NCI-H748 treated with DMSO at 0.1 percent for 48 hours (cell line): ENCODE measurements at places on chromosomes 16 and 17.
A peak's percentile ranks its signal among the peaks of the same experiment; 100 is the strongest.

GRCh38 chr17:65447823-65448222 lies 113.6 kb downstream of the AXIN2 start:
- no peak for DNase-seq

DNA sequence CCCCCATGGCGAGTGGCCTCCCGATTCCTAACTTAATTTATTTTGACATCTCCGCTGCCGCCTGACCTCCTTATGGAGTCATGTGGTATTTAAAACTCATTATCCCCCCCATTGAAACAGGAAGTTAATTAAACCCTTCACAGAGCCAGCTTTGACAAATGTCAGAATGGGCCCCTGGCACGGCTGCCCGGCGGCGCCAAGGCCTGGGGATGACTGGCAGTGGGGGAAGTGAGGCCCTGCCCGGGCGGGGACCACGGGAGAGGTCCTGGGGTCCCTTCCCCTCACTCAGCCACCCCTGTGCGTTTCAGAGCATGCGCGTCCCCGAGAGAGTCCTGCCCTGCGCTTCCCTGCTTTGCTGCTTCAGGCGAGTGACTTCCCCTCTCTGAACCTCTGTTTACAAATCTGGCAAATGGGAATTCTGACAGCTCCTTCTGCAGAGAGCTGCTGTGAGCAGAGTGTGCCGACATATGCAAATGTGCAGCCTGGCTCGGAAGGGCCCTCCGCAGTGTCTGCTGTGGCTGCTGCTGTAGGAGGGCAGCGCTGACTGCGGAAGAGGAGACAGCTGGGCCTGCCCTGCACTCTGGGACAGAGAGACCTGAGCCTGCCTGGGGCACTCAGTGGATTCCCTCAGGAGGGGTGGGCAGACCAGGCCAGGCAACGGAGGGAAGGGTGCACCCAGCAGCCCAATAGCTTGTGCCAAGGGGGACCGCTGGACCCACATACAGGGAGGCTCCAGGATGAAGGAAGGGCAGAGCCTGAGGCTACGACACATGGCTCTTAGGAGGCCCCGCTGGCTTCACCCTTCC lies 4.4 kb upstream of the ZFPM1 start:
- DNase-seq, result no peak

- no peak for DNase-seq
These were observed 3.3 kb downstream of the C16orf46 start for GRCh38 chr16:81073560-81074330.

- DNase-seq, result no peak
These were observed 7.5 kb downstream of the BAIAP3 start for GRCh38 chr16:1340730-1341494.

GRCh38 chr16:69463876-69464275 lies 39.5 kb downstream of the CYB5B start:
- no peak for DNase-seq

DNA sequence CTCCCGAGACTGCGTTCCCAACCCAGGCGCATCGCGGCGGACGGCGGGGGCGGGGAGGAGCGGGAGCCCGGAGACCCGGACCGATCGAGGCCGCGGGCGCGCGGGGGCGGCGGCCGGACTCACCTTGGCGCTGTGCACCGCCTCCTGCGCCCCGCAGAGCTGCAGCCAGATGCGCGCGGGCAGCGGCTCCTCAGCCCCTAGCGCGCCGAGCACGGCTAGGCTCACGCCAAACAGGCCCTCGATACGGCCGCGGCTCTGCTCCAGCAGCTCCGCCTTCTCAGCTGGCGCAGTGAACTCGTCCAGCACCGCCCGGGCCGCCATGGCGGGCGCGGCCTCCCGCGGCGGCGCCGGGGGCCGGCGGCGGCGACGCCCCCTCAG lies 339 bp downstream of the N4BP1 start:
- DNase-seq, result no peak

DNA sequence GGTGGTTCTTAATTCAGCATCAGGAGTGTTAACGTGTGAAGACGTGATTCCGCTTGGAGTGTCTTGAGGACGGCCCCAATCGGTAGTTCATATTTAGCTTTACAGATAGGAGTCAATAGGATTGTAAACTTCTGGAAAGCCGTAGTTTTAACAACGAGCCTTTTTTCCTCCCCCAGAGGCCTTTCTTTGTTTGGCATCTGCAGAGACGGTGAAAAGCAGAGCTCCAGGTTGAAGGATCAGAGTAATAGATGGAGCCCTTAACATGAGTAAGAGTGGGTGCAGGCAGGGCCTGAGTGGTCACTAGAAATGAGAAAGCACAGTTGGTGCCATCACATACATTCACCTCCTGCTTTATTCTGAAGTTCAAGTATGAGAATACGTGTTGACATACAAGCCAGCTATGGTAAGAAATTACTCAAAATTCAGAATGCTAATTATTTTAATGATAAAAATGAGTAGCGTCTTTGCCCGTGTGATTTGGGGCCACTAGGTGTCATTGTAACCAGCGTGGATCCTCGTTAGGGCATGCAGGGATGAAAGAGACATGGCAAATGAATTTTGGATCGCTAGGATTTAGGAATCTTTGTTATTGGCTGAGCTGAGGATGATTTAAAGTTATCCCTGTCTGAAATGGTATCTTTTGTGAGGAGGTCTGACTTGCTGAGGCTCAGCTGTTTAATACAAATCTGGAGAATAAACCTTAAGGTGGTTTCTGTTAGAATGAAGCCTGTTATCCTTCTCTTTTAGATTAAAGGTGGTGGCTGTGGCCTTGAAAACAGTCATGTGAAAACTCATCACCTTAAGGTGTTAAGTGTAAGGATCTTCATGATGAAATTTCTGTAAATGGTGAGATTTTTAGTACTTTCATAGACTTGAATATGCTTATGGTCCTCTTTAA lies 18.6 kb downstream of the PRCD start:
- no peak for DNase-seq

- DNase-seq, result peak; percentile 5
These were observed 1.7 kb upstream of the MAZ start for GRCh38 chr16:29804455-29805231.

DNA sequence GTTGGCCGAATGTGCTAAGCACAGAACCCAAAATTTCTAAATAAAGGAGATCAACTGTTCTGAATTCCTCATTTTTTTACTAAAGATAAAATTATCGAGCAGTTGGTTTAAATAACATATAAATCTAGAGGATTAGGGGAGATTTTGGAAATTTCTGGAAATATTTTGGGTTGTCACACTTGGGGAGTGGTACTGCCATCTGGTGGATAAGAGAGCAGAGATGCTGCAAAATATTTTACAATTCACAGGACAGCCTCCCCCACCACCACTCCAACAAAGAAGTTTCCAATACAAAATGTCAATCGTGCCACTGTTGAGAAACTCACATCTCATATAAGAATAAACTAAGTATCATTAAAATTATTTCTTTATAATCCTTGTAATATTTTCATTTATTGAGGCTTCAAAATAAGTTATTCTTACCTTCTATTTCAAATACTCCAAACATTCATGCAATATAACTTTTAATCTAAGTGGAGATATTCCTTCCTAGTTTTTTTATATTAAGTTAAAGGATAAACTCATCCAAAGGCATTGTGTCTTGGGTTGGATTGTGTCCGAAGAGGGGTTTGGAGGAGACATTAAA lies 17.0 kb upstream of the ABCA8 start:
- DNase-seq, result no peak

DNA sequence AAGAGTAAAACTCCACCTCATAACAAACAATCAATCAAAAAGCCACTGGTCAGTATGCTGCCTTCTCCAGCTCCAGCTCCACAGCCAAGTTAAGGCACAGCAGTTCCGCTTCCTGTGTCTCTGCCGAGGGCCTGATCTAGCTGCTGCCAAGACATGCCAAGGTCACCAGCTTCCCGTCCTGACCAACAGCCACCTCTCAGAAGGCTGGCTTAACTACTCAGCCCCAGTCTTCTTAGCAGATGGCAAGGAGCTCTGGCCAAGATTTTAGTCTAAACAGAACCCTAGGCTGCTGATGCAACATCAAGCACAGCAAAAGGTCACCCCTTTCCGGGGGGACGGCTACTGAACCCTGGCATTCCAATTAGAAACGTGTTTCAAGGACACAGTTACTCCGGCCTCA lies 17.7 kb upstream of the MNT start:
- DNase-seq, result no peak

DNA sequence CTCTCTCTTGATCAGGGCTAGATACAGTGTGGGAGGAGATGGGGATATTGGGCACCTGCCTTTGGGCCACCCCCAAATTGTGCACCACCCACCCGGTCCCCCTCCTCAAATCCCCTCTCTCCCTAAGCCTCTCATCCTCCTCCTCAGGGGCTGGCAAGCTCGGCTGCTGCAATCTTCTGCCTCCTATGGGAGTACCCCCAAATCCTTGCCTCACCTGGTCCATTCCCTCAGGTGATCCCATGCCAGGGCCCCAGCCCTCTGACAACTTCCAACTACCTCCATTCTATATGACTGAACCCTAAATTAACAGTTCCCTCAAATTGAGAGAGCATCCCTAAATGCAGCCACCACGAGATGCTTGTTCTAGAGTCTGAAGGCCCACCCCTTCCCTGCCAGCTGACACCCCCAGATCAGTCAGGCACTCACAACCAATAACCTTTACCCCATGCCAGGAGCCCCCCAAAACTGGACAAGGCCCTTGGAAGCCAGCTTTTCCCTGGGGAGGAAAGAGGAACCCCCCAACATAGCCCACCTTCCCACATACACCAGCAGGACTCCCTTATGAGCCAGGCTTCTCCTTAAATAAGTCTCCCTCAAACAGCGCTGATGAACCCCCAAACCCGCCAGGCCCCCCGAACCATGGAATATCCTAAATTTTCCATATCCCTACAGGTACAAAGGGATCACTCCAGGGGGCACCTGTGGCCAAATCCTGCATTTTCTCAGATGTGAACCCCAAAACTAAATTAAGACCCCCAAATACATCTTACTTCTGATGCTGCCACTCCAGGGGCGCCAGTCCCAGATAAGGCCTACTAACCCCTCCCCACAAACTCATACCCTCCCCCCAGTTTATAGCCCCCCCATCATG lies 3.2 kb downstream of the DLG4 start:
- no peak for DNase-seq

- peak; percentile 90 for DNase-seq
These were observed 2.7 kb upstream of the HES7 start for GRCh38 chr17:8126491-8127066.

DNA sequence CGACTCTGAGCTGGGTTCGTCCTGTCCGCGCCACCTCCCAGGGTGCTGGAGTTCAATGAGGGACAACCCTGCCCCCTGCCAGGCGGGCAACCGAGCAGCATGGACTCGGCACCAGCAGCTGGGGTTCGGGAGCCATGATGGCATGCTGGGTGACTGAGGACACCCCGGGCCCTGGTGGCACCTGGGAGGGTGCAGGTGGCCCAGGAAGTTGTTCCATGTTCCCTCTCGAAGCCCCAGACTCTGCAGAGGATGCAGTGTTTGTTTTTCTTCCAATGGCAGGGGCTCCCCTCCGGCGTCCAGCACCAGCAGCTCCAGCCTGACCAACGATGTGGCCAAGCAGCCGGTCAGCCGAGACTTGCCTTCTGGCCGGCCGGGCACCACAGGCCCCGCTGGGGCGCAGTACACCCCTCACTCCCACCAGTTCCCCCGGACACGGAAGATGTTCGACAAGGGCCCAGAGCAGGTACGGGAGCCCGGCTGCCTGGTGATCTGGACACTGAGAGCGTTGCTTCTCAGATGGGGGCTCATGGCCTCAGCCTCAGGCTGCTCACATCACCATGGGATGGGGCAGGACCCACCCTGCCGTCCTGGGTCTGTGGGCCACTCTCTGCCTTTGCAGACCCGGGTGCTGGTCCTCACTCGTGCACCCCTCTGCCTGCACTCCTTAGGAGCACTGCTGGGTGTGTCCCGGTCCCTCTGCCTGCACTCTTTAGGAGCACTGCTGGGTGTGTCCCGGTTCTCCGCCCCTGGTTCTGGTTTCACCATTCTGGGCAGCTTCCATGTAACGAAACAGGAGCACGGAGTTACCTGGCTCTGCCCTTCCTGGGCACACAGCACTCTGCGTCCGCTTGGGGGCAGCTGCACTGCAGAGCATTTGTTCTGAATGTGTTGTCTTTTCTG lies 68.2 kb upstream of the CHMP6 start:
- DNase-seq, result no peak

DNA sequence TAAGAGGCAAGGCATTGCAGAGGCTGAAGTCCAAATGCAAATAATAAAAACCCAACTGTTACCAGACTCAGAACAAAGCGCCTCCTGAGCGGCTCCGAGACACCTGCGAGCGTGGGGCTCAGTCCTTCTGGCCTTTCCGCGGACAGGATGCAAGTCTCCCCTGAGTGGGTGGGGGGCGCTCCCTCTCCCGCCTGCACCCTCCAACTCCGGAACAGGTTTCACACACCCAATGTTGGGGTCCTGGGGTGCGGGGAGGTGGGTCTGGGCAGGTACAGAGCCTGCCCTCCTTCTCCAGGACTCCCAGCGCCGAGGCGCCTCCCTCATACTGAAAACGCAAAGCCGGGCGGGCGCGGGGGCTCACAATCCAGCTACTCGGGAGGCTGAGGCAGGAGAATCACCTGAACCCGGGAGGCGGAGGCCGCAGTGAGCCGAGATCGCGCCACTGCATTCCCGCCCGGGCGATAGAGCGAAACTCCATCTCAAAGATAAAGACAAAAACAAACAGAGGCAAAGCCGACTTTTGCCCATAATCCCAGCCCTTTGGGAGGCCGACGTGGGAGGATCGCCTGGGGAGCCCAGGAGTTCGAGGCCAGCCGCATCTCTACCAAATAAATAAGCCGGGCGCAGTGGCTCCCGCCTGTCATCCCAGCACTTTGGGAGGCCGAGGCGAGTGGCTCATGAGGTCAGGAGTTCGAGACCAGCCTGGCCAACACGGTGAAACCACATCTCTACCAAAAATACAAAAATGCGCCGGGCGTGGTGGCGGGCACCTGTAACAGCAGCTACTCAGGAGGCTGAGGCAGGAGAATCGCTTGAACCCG lies 893 bp downstream of the GINS2 start:
- no peak for DNase-seq

DNA sequence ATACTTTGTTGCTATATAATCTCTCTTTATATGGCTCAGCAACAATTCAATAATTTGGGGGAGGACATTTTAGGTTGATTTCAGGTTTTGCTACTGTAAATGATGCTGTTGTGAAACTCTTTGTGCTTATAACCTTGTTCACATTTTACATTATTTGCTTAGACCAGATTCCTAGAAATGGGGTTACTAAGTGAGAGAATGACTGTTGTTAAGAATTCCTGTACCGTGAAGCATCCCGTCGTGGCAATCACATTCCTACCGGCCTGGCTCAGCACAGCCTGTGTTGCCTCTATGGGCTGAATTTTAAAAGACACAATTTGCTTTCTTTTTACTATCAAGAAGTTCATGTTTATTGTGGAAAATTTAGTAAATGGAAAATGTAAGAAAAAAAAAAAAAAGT lies 31.4 kb downstream of the B9D1 start:
- DNase-seq, result no peak

DNA sequence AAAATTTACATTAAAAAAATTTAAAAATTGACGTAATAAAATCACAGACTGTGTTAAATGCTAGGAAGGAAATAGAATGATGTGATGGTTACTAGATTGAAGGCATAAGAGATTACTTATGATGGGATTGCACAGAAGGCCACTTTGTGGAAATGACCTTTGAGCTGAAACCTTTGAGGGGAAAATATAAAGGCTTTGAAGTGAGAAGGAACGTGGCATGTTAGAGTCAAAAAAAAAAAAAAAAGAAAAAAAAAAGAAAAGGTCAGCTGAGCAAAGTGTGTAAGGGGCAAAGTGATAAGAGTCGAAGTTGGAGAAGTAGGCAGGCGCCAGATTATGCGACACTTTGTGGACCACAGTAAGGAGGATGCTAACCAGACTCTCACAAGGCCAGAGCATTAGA lies 3.6 kb upstream of the PSMD11 start:
- DNase-seq, result no peak

GRCh38 chr17:50539762-50540559 lies 7.0 kb upstream of the SPATA20 start:
- no peak for DNase-seq

- DNase-seq, result no peak
These were observed 423.5 kb downstream of the MAF start for GRCh38 chr16:79177018-79177417.
